ENCODE measurements at places on chromosomes 2 and 18.

- DNase-seq: no peak
Observed at GRCh38 chr2:150599889-150600288, 112.4 kb upstream of the RND3 start.

GRCh38 chr2:183049420-183049819, 11.2 kb upstream of the NCKAP1 start:
- no peak for DNase-seq

DNA sequence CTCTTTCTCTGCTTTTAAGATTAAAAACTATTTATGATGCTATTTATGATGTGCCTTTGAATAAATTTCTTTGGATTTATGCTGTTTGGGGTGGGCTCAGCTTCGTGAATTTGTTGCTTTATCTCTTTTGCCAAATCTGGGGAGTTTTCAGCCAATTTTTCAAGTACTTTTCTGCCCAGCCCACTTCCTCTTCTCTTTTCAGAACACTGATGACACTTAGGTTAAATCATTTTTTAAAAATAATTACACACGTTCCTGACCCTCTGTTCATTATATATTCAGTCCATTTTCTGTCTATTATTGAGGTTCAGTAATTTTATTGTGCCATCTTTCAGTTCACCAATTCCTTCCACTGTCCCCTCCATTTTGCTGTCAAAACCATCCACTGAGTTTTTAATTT, 14.8 kb upstream of the BCL2L11 start:
- DNase-seq: no peak

GRCh38 chr2:75003276-75003675, 44.8 kb downstream of the POLE4 start:
- DNase-seq: no peak

- DNase-seq: no peak
Observed at GRCh38 chr2:11832531-11832930, 86.1 kb downstream of the LPIN1 start.

GRCh38 chr2:190891889-190892288, 11.3 kb downstream of the GLS start:
- no peak for DNase-seq
